ENCODE measurements at places on chromosomes 5 and 9. TPM values are rescaled to one million over a fixed set of nuclear protein-coding genes. Genes with fewer than 3 reads are reported as not detected.

The TRIM32 gene
- 17.8 TPM for total RNA-seq

The NIPAL4 gene
- total RNA-seq, result 0.96 TPM

The SLC28A3 gene
- 0.77 TPM for total RNA-seq

The SPINK6 gene
- total RNA-seq, result 1.9 TPM

The S1PR3 gene
- 2.7 TPM for total RNA-seq

The MIGA2 gene
- 28.7 TPM for total RNA-seq

The HTR4 gene
- not detected for total RNA-seq

The SLC23A1 gene
- total RNA-seq, result not detected

The PCDHGA10 gene
- total RNA-seq, result 1.4 TPM

The VCAN gene
- total RNA-seq, result 44.1 TPM

The FIBCD1 gene
- 2.8 TPM for total RNA-seq

The SV2C gene
- total RNA-seq, result not detected

The PCDHGA4 gene
- 0.26 TPM for total RNA-seq

The PCDHB15 gene
- 0.91 TPM for total RNA-seq

The FBXL7 gene
- not detected for total RNA-seq

The GARIN3 gene
- total RNA-seq, result not detected

The B4GALT1 gene
- total RNA-seq, result 184 TPM

The EPB41L4B gene
- 20.2 TPM for total RNA-seq

The SLC34A1 gene
- total RNA-seq, result not detected

The WDR5 gene
- 43.8 TPM for total RNA-seq

The SEMA5A gene
- total RNA-seq, result 1.2 TPM
